Mucosa of descending colon (tissue), 3 donors: ENCODE measurements at places on chromosomes 5 and 9. TPM values are rescaled to one million over a fixed set of nuclear protein-coding genes. Genes with fewer than 3 reads are reported as not detected.

DNA sequence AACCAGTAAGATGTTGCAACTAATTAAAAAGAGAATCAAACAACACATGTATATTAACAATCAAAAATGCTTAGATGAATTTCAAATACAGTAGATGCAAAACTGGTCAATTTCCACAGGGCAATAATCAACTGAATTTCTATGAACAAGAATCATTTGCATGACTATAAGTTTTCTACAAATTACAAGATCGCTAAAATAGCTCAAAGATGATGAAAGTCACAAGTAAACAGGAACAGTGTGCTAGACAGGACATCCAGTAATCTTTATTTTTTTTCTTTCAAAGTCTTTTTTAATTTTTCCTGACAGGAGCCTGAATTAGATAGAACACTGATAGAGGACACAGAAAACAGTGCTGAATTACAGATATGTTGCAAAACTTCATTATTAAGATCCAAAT, 608.2 kb upstream of the DAB2 start:
- DNase-seq: no peak

- no peak for DNase-seq
Observed at GRCh38 chr5:181047921-181048320, 7.9 kb downstream of the BTNL9 start.

DNA sequence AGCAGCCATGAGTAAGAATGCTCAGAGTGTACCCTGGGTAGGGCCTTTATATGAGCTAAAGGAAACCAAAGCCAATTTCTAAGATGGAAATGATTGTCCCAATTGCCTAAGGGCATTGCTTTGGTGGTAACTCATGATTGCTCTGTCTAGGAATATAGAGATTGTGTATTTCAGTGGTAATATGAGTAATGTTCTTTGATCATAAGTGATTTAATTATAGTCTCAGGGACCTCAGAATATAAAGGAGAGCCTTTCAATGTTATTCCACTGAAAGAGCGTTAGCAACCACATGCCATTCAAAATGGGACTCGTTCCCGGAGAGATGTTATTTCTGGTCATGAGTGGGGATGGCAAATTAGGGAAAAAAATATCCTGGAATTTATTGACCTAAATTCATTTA, 340.5 kb downstream of the ARHGEF28 start:
- DNase-seq: no peak

DNA sequence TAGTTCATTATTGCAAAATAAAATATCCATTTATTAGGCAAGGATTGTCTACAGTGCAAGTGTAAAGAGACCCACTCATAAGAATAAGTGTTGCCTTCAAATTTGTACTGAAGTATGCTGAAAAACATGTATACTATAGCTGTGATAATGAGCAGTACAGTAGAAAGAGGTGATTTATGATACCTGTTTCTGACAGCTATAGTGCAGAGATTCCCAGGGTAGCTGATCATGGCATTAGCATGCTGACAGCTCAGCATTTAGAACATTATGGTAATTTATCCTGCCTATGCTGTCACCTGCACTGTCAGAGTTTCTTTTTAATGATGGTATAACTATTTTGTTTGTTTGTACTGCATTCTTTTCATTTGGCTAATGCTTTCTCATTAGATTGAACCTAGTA, 177.6 kb upstream of the TLX3 start:
- DNase-seq: no peak

DNA sequence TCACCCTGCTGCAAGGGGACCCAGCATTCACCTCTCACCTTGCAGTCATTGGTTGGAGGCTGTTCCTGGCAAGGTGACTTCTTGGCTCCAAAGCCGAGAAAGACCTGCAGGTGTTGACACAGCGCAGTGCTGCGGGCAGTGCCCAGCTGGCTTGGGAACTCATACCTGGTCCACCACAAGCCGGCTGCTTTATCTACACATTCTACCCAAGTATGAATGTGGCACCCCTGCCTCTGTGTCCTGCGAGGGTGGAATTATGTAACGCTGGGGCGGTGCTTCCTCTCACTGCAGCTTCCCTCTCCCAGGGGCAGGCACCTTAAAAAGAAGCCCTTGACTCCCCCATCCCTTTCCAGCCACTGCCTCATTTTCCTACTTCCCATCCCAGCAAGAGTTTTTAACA, 2.5 kb upstream of the ZMYND19 start:
- no peak for DNase-seq

DNA sequence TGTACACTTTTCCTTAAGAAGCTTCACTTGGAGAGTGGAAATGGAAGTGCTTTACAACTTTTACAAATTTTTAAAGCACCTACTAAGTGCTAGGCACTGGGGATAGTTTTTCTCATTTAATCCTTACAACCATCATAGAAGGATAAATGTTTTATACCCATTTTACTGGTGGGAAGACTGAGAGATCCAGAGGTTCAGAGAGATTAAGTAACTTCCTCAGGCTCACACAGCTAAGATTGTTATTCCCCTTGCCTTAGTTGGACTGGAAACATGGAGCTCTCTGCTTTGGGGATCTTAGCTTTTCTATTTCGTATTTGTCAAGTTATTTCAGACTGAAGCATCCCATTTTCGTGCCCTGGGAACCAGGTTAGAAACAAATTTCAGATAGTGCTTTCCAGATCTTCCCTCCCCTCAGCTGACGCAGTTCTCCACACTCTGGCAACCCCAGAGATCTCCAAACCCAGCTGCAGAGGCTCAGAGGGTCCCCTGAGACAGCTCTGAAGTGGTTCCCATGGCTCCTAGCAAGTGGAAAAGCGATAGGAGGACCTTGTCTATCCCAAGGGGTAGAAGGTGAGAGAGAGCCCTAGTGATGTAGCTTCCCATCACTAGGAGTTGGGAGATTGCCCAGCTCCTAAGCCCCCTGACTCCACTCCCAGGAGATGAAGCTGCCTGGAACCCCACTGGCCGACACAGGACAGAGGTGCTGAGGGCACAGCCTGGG, 16.2 kb upstream of the GABBR2 start:
- no peak for DNase-seq

DNA sequence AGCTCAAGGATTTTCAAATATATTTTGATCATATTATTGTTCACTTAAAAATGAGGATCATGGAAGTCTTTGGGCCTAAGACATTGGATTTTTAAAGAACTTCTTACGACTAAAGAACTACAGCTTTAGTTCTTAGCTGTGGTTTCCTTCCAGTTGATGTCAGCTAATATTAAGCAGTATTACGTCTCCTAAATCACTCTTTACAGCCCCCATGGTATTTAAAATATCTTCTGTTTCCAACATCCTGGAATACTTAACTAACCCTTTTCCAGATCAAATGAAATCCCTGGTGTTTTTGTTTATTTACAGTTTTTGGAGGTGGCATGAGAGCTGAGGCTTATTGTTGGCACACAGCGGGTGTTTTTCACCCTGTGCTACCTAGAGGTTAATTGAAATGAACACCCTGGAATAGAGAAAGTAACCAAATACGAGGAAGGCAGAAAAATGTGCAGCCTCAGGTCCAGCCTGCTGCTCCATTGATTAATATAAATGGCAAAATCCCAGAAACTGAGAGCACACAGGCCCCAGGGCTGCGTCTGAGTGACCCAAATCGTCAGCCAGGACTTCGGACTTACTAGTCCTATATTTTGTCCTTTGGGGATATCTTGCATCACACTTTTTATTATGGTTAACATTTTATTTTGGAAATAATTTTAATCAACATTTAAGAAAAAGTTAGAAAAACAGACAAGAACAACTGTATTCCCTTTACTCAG, 52.3 kb upstream of the ICE1 start:
- DNase-seq: no peak

DNA sequence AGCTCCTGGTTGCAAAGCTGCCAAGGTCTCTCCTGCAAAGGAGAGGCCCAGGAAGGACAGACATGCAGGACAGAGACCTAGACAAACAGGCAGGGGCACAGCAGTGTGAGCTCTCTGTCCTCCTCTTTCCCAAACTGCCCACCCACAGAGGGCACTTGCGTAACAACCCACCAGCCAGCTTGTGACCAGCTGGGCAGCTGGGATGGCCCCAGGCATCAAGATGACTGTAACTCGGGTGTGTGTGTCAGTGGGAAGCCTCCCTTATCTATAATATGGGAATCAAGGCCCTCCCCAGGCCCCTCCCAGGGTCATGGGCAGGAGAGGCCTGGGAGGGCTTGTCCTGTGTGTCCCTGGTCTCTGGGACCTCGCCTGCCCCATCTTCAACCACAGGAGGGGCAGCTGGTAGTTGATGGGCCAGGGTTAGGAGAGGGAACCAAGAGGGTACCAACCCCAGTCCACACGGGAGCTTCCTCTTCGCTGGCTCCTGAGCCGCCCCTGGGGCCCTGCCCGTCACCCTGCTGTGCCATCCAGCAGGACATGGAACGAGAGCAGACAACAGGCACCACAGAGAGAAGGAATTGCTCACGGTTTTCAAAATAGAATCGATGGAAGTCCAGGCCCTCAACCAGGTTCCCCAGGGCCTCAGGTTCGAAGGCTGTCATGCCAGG, 37.9 kb downstream of the SLC6A7 start:
- no peak for DNase-seq

DNA sequence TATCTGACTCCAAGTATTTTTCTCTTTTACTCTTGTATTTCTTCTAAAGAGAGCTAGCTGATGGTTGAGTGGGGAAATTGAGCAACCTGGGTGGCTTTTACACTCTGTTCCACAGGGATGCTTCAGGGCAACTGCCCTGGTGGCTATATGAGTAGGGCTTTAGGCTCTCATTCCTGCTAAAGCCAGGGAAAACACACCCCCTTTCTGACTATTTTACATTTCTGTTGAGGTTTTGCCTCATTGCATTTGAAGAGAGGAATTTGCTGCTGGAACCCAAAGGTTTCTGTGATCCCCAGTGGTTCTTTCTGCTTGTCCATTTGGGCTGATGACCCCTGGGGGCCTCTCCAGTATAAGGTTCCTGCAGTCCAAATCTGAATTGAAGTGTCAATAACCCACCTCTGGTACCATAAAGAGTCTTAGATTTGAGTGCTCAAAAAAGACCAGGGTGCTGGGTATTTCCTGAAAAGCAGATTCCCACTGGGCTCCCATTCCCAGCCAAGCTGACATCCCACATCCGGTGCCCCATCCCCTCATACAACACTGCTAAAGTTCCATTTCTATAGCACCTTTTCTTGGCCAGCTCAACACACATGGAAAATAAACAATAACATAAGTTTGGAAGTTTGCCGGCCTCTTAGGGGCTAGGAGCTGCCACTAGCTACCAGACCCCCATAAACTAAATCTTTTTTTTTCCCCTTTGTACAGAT, 59.5 kb downstream of the PAPPA start:
- no peak for DNase-seq

DNA sequence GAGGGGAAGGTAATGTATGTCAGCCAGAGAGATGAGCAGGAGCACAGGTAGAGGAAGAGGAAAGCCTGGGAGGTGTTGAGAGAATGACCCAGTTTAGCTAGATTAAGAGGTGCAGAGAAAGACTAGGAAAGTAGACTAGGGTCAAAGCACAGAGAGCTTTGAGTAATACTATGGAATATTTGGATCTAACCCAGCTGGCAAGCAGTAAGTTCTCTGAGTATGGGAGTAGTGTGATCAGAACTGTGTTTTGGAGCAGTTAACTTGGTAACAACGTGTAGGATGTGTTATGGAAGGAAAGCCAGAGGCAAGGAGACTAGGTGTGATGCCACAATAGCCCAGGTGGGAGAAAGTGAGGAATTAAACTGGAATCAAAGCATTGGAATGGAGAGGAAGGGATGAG, 84.9 kb upstream of the PTGER4 start:
- no peak for DNase-seq

- DNase-seq: no peak
Observed at GRCh38 chr5:167453246-167454030, 838.0 kb upstream of the WWC1 start.

DNA sequence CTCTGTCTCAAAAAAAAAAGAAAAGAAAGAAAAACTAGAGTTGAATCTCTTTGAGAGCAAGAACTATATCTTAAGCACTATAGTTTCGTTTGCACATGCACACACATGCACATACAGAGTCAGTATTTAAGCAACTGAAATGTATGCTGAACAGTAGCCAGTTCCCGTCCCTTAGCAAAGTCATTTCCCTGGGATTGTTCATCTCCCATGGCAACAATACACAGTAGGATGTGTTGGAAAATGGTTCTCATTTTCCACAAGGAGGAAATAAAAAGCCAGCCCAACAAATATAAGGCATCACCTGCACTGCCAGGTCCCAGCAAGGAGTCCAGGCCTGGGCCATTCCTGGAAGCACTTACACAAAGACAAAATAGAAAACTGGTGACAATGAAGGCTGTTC, 4.2 kb upstream of the ZNF346 start:
- DNase-seq: no peak

DNA sequence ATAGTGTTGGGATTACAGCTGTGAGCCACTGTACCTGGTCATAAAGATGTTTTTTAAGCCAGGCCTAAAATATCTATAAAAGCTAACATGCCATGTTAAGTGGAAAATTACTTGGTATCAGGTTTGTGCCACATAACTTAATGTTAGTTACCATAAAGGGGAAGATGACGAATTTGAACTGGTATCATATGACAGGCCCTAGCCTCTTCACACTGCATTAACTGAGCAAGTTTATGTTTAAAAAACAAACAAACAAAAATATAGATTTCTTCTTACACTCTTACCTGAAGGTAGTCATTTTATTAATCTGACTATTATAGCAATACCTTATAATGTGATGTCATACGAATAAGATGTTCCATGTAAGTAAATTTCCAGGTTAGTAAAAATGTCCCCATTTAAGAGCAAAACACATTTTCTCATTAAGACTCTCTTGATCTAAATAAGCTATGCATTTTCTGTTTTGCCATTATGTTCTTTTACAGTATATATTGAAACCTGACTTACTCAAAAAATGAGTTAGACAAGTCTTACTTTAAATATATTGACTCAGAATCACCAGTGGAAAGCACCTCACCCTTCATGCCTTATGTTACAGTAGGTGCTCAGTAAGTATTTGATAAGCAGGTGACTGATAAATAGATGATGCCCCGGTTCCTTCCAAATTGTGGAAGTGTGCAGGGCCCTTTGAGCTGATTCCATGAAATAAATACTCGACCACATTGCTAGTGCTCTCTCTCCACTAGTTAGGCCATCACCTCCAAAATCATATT, 125.4 kb downstream of the CDC42SE2 start:
- no peak for DNase-seq

- no peak for DNase-seq
Observed at GRCh38 chr5:59069438-59070079, 486.7 kb downstream of the RAB3C start.

- no peak for DNase-seq
Observed at GRCh38 chr5:10466446-10467073, 24.9 kb downstream of the ROPN1L start.

DNA sequence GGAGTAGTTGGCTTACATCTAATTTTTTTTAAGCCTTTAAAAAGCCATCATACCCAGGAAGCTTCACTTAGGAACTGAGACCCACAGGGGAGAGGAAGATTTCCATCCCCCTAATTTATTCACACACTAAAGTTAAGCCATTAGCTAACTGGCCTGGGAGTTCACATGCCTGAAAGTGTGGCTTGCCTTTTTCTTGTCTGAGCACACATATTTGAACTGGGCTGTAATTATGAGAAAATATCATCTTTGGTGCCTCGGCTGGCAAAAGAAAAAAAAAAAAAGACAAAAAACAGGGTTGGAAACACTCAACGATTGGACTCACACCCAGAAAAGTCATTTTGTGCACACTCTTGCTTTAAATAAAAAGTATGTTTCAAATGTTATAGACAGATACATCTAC, 847.3 kb downstream of the MAT2B start:
- no peak for DNase-seq

The SPINK6 gene
- 3.0 TPM for total RNA-seq

The ANKRD33B gene
- total RNA-seq: 1.7 TPM

The OMD gene
- 5.1 TPM for total RNA-seq

The SPINK13 gene
- not detected for total RNA-seq

The SLC6A3 gene
- total RNA-seq: not detected

The PPP3R2 gene
- not detected for total RNA-seq
